ENCODE measurements at places on chromosomes 2 and 18. TPM values are rescaled to one million over a fixed set of nuclear protein-coding genes. Genes with fewer than 3 reads are reported as not detected.

Gene DUSP2
- total RNA-seq = 0.57 TPM

Gene NAPG
- total RNA-seq = 39.6 TPM

Gene NYAP2
- total RNA-seq = not detected

Gene GREB1
- total RNA-seq = 0.29 TPM

Gene SERPINB13
- total RNA-seq = not detected

Measured in placental pericyte (primary cell).